Cardiac septum (tissue), 1 donor: ENCODE measurements at places on chromosomes 1 and 21. TPM values are rescaled to one million over a fixed set of nuclear protein-coding genes. Genes with fewer than 3 reads are reported as not detected.

GRCh38 chr1:223364685-223365382 is 858 bp upstream of the SUSD4 start:
- no peak for DNase-seq

DNA sequence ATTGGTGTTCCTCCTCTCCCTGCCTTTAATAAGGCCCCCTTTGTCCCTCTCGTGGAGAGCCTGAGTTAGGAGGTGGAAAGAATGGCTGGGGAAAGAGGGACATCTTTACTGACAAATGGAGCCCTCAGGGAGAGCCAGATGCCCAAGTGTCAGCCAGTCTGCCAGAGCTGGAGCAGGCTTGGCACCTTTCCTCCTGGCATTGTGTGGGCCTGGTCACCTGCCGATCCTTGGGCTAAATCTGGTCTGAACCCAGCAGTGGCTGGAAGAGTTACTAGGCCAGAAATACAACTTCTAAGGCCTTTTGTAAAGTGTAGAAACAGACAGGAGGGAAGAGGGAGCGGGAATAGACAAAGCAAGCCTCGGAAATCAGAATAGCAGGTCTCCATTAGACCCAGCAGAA is 24.9 kb downstream of the VANGL1 start:
- DNase-seq, result peak; percentile 85

- no peak for DNase-seq
These were observed 16.9 kb upstream of the SMIM12 start for GRCh38 chr1:34876406-34876805.

GRCh38 chr1:17671314-17671705 is 83.8 kb upstream of the ACTL8 start:
- DNase-seq, result no peak

- DNase-seq, result no peak
These were observed 561 bp downstream of the SLC26A9 start for GRCh38 chr1:205942631-205943159.

- DNase-seq, result no peak
These were observed 60.0 kb downstream of the NRDC start for GRCh38 chr1:51818487-51818886.

DNA sequence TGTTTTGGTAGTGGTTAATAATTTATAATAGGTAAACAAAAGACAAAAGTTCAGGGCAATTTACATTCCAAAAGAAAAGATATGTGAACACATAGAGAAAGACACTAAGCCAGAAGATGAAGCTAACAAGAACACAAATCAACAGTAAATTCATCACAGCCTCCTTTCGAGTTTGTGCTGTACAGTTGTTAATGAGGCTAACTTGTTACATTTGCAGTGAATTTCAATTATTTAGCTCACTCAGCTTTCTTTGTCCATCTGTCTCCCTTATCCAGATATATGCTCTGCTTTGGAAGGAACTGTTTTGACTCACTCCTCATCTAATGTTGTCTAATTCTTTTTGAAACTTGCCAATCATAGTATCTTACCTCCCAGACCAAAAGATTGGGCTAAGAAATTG is 423.3 kb upstream of the OLFM3 start:
- no peak for DNase-seq

DNA sequence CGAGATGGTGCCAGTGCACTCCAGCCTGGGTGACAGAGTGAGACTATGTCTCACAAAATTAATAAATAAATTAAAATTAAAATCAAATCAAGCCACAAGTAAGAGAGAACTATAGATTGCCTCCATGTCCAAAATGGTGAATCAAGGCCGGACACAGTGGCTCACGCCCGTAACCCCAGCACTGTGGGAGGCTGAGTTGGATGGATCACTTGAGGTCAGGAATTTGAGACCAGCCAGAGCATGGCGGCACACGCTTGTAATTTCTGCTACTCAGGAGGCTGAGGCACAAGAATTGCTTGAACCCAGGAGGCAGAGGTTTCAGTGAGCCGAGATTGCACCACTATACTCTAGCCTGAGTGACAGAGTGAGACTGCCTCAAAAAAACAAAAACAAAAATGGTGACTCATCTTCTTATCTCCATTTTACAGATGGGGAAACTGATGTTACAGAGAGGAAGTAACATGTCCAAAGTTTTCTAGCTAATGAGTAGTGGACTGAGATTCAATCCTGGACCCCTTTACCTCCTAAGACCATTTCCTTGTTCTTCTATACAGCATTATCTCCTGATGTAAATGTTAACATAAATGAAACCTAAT is 99.0 kb upstream of the HNRNPU start:
- DNase-seq, result no peak

- no peak for DNase-seq
These were observed 347.6 kb upstream of the RUNX1 start for GRCh38 chr21:35396655-35397054.

GRCh38 chr1:94227624-94228023 is 9.8 kb downstream of the ARHGAP29 start:
- no peak for DNase-seq

The AK2 gene
- 99.8 TPM for total RNA-seq

The UQCRHL gene
- 4.9 TPM for total RNA-seq

The ZFP69 gene
- total RNA-seq, result 2.6 TPM

The KRTAP12-2 gene
- not detected for total RNA-seq
